ENCODE measurements at places on chromosomes 16 and 17. TPM values are rescaled to one million over a fixed set of nuclear protein-coding genes. Genes with fewer than 3 reads are reported as not detected.

The TMEM92 gene
- 3.0 TPM for total RNA-seq

The VMP1 gene
- total RNA-seq: 335 TPM

The BMERB1 gene
- 44.9 TPM for total RNA-seq

The HYDIN gene
- 8.4 TPM for total RNA-seq

The ZP2 gene
- total RNA-seq: not detected

The BAHCC1 gene
- total RNA-seq: 23.7 TPM

The PLXDC1 gene
- total RNA-seq: 13.0 TPM

The TTYH2 gene
- 8.2 TPM for total RNA-seq

The CMTM2 gene
- not detected for total RNA-seq

The MARCHF10 gene
- 0.60 TPM for total RNA-seq

The CTCF gene
- total RNA-seq: 54.6 TPM

The INCA1 gene
- total RNA-seq: 1.1 TPM

The KRT39 gene
- not detected for total RNA-seq

The KNOP1 gene
- 27.4 TPM for total RNA-seq

The PMFBP1 gene
- total RNA-seq: 1.6 TPM

The DHRS7C gene
- not detected for total RNA-seq

The MT1A gene
- total RNA-seq: 22.3 TPM

The RHBDL1 gene
- 2.3 TPM for total RNA-seq

The WIPF2 gene
- 39.6 TPM for total RNA-seq

The PABPN1L gene
- not detected for total RNA-seq

The SLC43A2 gene
- total RNA-seq: 30.9 TPM

The MT1M gene
- 18.8 TPM for total RNA-seq

Data from ureter (tissue), 1 donor.